ENCODE measurements at places on chromosomes 2 and 18.
A peak's percentile ranks its signal among the peaks of the same experiment; 100 is the strongest.

GRCh38 chr18:51211552-51211951 lies 14.1 kb upstream of the MEX3C start:
- peak; percentile 99 for DNase-seq

DNA sequence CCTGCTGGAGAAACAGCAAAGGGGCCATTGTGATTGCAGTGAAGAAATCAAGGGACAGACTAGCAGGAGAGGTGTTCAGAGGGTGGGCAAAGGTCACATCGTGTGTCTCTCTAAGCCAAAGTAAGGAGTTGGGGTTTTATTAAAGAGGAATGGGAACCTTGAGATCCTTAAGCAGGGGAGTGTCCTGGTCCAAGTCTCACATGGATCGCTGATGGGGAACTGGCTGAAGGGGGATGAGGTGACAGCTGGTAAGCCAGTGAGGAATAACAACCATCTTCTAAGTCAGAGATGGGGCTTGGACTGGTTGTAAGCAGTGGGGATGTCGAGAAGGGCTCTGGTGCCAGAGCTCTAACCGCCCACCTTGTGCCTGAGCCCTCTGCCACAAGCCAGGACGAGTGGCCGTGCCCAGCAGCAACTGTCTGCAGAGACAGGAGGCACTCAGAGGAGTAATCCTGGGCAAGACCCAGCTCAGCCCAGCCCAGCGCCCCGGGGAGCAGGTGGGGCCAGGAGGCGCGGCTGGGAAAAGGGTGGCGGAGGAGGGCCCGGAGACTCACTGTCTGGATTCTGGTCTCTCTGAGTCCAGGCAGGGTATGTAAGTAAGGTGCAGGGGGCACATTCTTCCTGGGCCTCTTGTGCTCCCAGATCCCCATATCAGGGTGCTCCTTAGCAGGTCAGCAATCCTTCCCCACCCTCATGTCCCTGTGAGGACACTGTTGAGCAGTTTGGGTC lies 13.7 kb downstream of the WNT10A start:
- DNase-seq, result no peak

DNA sequence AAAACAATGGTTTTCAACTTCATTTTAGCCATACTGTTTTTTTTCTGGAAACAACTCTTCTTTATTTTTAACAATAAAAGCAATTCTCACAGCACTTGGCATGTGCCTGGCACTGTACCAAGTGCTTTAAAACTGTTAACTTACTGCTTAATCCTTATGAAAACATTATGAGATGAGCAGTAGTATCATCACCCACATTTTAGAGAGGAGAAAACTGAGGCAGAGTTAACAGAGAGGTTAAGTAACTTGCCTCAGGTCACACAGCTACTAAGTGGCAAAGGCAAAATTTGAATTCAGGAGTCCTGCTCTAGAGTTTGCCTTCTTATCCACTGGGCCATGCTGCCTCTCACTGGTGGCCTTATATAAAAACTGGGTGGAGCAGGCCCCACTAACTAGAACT lies 23.2 kb downstream of the CTIF start:
- no peak for DNase-seq

DNA sequence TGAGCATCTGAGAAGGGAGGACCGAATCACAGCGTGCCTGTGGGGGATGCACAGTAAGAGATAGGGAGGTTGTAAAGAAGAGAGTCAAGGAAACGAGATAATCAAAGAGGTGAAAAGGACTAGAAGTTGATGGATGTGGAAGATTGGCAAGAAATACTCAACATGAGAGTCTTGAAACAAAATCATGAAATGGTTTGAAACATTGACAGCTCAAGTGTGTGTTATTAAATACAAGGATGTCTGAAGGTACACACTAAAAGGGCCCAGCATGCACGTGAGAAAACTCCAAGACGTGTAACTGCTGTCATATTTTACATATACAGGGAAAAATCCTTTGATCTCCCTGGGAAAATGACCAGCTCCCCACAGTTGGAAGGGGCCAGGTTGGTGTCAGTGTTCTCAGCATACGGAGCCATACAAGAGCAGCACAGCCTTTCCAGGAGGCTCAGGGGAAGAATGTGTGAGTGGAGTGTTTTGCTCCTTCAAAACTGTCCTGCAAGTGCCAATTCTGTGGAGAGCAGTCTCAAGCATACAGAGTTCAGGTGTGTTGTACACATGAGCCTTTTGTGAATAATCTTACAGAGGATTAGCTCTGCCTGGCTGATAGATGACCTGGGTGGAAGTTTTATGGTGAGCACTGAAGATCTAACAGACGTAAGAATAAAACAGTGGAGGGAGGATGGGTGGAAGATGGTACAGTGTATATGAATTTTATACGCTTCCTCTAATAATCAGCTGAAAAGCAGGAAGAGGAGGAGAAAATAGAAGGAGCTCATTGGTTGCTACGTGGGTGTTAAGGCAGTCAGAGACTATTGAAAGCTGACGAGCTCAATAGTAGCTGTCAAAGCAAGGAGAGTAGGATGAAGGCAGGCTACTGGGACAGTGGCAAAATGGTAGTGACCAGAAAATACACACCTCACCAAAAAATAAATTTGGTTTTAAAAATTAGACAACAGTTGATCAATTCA lies 126.8 kb downstream of the ATP9B start:
- DNase-seq, result no peak

DNA sequence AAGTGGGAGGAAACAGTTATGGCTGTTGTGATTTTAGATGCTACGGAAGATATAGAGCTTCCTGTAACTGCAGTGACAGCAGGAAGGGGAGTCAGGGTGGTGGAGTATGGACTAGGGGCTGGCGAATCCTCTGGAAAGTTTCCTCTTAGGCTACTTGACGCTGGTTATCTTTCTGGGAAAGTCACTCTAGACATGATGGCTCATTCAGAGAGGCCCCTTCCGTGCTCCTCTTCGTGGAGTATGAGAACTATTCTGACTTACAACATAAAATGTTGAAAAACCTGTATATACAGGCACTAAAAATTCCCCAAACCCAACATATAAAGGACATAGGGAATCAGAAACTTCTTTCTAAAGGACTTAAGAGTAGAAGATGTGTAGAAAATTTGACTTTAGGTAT lies 78.8 kb downstream of the C18orf54 start:
- DNase-seq, result no peak

DNA sequence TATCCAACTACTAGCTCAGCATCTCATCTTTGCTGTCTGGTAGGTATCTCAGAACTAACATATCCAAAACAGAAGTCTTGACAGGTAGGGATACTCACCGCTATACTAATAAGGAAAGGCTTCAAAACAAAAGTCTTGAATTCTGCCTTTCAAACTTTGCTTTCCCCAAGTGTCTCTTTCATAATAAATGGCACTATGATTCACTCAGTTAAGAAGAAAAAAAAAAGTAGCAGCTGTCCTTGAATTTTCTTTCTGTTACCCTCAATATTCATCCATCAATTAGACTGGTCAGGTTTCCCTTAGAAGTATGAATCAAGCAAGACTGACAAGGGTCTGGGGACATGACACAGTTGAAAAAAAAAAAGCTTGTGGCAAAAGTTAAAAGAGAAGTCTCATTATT lies 175.1 kb downstream of the GULP1 start:
- DNase-seq, result no peak

DNA sequence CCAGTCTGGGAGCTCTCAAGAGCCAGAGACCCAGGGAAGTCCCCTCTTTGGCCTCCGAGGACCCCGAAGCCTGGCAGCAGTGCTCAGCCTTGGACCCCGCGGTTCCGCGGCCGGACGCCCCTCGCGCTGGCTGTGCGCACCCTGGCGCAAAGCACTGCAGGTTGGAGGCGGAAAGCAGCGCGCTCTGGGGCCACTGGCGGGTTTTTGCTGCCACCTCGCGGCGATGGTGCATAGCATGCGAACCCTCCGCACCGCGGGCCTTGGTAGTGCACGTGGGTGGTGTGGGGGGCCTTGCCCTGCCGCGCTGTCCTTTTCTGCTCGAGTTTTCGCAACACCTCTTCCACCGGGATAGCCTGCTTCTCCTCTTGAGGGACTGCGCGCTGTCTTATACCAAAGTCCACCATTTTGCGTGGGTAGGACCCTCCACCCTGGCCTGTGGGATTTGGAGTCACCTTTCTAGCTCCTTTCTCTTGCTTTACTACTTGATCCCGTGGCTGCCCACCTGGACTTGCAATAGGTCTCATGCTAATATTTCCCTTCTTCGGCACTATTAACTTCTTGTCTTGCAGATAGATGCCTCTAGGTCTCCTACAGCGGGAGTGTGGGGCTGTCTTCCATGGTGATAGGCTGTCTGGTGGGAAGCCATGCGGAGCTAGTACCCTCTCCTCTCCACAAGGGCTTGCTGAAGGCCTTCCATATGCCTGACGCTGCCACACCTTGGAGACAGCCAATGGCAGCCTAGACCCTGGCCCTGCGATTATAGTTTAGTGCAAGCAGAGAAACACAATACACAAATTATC lies 14.3 kb downstream of the SIX3 start:
- peak; percentile 50 for DNase-seq

DNA sequence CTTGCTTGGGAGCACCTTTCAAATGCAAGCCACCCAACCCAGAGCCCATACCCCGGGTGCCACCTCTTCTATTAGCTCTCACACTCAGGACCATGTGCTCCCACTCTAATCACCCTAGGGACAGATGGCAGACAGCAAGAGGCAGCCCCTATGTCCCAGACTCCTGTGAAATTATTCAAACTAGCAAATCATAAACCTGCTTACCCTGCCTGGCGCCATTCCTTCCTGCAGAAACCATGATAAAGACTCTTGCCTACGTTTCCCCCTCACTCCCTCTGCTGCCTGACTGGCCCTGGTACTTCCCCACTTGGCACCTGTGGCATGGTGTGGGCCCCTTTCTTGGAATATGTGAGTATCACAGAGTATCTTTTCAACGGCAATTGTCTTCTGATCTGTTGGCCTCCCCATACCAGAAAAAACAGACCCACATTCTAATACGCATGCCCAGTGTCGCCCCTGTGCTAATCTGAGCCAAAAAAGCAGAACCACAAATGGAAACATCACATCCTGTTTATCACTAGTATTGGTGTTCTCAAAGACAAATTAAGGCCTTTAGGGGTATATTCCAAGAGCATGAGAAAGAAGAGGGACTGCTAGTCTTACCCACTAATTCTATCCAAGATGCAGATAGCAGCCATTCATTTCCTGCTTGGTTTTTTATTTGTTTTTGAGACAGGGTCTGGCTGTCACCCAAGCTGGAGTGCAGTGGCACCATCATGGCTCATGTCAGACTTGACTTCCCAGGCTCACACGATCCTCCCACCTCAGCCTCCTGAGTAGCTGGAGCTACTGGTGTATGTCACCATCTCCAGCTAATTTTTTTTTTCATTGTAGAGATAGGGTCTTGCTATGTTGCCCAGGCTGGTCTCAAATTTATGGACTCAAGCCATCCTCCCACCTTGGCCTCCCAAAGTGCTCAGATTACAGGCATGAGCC lies 44.1 kb upstream of the TTC39C start:
- DNase-seq, result no peak

GRCh38 chr2:223822818-223823217 lies 14.6 kb downstream of the AP1S3 start:
- DNase-seq, result no peak

DNA sequence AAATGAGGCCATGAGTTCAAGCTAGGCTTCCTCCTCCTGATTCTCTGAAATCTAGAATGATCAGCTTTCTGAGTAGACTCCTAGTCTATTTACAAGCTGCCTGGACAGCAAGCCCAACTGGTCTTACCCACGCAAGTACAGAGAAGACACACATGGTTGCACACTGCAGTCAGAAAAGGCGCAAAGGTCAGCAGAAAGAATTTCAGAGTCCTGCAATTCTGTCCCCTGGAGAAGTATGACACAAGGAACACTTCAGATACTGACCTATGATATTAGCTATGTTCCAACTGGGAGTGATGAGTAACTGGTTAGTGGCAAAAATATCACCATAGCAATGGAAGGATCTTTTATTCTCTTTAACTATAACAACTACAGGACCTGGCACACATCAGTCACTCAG lies 336.1 kb upstream of the PKDCC start:
- DNase-seq, result no peak

DNA sequence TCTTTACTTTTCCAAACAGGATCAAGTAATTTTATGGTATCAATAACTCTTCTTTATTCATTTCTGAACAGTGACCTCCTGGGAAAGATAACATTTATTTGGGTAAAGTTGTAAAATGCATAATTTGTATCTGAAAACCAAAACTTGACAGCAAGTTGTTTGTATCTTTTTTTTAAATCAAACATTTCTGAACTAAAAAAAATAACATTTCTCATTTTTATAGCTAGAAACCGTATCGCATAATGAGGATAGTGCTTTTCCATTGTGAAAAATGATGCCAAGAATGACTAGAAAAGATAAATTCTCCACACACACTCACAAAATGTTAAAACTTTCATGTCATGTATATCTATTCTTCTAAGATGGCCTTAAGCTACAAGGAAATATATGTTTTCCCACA lies 578.2 kb downstream of the RIT2 start:
- DNase-seq, result no peak

DNA sequence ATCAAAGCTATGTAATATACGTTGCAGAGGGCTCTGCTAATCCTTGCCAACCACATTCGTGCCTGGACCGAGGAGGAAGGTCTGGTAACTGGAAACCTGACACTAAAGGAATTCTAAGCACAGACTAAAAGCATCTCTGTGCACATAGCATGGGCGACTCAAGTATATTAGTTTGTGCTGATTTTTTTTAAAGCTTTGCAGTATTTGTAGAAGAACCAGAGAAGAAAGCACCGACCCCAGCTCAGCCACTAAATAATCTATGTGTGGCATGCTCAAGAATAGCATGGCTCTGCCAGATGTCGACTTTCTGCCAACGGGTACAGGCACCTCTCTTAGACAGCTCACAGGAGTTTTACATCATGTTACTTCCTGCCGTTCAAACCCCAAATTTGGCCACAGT lies 73.2 kb upstream of the NRP2 start:
- no peak for DNase-seq

DNA sequence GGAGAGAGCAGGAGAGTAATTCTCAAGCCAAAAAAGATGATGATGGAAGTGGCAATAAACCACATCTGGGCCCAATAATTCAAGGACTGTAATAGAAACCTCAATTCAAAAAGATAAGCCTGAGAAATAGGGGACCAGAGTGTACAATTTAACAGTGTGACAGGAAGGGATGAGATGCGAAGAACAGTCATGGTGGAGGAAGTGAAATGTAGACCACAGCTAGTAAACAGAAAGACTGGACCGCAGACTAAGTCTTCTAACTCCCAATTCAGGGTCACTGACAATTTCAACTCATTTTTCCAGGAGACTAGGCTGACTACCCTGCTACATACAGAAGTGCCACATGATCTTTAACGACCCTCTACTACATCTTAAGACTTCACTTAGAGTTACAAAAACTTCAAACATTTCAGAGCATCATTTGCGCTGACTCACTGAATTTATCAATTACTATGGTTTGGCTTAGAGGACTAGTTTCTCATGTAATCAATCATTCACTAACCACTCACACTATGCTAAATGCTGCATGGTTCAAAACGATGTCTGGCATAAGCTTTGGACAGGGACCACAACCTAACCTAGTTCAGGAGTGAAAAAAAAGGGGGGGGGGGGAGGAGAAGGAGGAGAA lies 9.0 kb downstream of the CUL3 start:
- no peak for DNase-seq

GRCh38 chr2:163943403-163944346 lies 207.9 kb upstream of the FIGN start:
- DNase-seq, result peak; percentile 85
